GM23338 (cell line): ENCODE measurements at places on chromosomes 5 and 9.

- no peak for DNase-seq
Observed at GRCh38 chr5:173826086-173826427, 62.1 kb upstream of the CPEB4 start.

DNA sequence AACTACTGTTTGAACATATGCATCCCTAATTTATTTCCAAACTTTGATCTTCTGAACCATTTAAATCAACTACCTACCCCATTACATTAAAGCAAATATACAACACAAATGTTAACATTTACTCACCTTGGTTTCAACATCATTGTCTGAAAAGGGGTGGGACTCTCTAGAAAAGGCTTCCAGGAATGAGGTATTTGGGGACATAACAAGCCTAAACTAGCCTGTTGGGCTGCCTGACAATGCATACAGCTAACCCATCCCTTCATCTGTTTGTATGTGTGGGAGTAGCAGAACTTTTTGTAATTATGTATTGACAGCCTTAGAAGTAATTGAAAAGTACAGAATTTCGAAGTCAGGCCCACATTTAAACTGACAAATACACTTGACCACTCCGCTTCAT lies 2225.9 kb upstream of the C9orf72 start:
- DNase-seq = peak; percentile 47

GRCh38 chr9:123660691-123661466 lies 269.0 kb downstream of the DENND1A start:
- DNase-seq = no peak

DNA sequence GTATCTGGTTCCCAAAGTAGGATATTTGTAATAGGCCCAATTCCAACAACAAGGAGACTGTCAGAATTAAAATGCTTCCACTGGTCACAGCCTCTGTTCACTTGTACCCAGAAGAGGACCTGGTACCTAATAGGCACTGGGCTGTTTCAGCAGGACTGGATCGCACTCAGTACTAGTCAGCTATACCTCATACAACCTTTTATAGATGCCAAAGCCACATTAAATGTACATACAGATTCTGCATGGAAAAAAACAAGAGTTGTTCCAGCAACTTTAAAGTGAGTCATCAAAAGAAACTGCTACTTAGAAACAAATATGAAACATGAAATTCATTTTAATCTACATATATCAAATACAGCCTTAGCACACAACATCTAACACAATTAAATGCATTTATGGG lies 87.5 kb downstream of the GPR21 start:
- DNase-seq = no peak
